ENCODE measurements at places on chromosomes 2 and 18.
A peak's percentile ranks its signal among the peaks of the same experiment; 100 is the strongest.

DNA sequence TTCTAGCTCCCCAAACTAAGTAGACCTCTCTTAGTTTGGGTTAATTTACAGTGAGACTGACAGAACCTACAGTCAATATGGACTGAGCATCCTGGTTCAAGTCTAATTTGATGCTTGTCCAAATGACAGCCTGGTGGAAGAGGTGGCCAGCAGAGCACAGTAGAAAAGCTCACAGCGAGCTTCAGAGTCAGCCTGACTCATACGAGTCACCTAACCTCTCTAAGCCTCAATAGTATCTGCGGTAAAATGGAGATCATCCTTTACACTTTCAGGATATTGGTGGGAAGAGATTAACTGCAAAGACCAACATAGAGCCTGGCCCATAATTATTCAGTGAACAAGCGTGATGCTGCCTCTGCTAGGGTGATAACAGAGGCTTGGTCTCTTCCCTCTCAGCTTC lies 54.5 kb downstream of the DOCK10 start:
- no peak for DNase-seq

- no peak for DNase-seq
Measured at GRCh38 chr2:34242763-34243123, 643.6 kb upstream of the FAM98A start.

DNA sequence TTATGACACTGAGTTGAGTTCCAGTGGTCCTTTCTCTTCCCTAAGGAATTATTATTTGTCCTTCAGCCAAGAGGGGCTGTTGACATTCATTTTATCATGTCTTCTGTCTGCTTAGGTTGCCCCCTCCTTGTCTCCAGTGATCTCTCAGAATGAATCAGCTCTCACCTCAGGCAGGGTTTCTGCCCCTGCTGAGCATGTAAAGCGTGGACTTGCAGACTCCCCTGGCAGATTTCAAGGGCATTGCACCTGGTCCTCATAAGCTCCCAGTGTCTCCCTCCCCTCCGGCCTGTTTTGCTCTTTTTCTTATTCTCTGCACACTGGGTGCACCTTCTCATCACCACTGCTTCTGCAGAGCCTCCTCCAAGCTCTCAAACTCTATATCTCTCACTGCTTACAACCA lies 188.4 kb downstream of the KCNS3 start:
- DNase-seq, result no peak

DNA sequence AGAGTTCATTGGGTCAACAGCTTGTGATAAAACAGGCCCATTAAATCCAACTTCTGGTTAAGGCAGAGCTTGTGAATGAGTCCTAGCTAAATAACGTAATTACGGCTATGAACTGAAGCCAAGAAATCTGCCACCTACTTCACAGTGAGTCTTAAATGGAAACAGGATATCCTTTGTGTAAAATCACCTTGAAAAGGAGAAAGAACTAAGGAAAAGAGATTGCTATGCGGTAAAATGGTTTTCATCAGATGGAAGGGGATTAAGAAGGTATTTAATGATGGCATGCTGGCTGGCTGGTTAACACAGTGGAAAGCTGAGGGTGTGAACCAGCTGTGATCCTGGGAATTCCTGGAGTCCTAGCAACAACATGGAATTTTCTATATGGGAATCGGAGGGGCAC lies 156.6 kb downstream of the DOK6 start:
- no peak for DNase-seq

DNA sequence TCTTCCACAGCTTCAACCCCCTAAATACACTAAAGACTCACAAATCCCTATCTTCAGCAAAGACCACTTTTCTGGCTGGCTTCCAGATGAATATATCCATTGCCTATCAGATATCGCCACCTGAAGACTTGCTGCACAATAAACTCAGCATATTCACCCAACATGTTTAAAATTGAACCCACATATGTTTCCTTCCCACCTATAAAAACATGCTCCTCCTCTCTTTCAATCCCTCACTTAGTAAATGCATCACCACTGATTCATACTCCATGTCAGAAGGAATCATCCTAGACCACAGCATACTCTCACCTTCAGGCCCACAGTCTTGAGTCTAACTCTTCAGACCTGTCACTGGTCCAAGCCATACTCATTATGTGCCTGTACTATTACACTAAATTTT lies 5.3 kb downstream of the SPC25 start:
- DNase-seq, result no peak

DNA sequence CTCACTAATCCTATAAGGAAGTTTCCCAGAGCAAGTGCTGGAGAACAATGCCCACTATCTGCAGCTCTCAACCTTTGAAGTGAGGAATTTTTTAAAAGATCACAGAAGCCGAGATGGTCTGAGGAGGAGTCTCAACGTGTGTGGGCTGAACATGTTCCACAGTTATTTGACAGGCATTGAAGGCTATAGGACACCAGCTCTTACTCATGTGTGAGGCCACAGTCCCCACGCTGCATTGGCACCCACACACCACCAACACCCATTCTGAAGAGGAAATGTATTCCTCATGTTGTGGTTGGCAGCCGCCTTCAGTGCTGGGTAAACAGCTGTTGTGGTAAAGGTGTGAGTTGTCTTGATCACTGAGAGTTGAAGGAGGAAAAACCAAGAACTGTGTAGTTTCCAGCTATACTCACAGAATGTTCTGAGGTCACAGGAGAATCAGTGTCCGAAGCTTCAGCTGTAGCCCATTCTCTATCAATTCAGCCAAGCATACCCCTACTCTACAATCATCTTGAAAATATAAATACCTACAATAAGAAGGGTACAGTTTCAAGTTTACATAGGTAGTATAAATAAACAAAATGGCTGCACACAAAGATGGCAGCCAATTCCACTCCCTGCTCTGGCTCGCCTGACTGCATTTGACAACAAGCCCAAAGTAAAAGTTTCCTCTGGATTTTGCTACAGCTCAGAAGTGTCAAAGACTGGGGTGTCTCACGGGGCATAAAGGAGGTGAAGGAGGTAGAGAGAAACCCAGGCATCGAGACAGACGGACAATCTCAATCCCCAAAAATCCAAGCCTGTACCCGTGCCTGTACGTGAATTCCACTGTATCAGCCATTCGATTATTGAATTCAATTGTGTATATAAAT lies 12.1 kb downstream of the CD226 start:
- peak; percentile 69 for DNase-seq

DNA sequence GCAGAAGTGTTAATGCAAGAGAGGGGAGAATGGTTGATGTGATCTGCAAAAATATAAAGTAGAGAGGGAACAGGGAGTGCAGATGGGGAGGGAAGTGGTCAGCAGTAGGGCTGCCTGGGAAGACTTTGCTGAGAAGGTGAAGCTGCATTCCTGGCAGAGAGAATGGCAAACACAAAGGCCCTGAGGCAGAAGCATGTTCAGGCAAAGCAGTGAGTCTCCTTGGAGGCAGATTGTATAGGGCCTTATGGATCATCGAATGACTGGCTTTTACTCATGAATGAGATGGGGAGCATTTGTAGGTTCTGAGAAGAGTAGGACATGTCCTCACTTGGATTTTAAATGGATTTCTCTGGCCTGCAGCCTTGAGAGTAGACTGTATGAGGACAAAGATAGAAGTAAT lies 9.5 kb downstream of the ITGA6 start:
- no peak for DNase-seq

GRCh38 chr2:117519238-117519637 lies 295.3 kb upstream of the DDX18 start:
- DNase-seq, result no peak

DNA sequence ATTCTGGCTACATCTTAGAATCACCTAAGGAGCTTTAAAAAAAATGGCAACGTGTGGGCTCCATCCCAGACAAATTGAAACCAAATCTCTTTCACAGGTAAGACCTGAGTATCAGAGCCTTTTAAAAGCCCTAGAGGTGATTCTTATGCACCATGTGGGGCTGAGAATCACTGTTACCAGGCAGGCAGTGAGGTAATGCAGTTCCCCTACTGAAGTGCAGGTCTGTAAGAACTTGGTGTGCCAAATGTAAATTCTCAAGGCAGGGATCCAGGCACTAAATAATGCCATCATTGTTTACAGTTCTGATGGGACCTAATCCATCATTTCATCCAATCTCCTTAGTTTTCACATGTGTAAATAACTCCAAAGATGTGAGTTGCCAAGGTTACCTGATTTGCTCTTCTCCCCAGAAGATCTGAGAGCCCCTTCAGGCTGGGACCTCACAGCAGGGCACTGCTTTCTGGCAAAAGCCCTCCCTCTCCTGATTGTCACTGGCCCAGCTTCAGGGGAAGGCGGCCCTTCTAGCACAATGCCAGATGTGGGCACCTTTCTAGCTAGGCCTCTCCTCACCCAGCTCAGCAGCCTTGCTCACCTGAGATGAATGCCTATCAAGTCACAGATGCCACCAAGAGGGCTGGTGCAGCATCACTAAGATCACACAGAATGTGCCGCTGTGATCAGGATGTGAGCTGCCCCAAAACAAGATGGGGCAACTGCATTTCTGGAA lies 73.6 kb upstream of the RGPD5 start:
- no peak for DNase-seq

DNA sequence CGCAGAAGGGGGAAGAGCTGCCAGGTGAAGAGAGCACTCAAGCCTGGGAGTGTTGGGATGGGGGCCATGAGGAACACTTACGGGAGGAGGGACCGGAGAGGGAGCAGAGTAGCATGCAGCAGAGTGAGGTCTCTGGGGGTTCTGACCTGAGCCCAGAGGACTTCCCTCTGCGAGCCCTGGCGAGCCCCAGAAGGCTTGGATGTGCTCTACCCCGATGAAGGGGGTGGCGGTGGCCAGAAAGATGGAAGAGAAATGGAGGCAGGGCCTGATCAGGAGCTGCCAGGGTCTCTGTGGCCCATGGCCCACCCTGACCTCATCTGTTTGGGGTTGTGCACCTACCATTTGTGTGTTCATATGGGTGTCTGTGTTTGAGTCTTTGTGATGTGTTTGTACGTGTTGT lies 42.0 kb downstream of the CROCC2 start:
- no peak for DNase-seq

DNA sequence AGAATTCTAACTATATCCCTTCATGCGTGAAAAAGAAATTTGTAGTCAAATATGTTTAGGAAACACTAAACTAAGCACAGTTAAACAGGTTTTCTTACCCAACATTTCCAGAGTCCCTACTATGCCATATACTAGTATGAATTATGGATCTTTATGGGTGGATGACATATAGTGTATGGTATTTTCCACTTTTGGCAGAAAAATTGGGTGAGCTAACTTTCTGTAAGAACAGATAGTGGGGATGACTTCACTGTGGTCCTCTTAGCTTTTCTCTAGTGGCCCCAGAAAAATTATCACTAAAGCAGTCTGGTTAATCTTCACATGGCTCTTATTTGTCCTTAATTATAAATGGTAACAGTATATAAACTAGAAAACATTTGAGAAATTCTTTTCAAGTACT lies 240.0 kb upstream of the GULP1 start:
- DNase-seq, result no peak

DNA sequence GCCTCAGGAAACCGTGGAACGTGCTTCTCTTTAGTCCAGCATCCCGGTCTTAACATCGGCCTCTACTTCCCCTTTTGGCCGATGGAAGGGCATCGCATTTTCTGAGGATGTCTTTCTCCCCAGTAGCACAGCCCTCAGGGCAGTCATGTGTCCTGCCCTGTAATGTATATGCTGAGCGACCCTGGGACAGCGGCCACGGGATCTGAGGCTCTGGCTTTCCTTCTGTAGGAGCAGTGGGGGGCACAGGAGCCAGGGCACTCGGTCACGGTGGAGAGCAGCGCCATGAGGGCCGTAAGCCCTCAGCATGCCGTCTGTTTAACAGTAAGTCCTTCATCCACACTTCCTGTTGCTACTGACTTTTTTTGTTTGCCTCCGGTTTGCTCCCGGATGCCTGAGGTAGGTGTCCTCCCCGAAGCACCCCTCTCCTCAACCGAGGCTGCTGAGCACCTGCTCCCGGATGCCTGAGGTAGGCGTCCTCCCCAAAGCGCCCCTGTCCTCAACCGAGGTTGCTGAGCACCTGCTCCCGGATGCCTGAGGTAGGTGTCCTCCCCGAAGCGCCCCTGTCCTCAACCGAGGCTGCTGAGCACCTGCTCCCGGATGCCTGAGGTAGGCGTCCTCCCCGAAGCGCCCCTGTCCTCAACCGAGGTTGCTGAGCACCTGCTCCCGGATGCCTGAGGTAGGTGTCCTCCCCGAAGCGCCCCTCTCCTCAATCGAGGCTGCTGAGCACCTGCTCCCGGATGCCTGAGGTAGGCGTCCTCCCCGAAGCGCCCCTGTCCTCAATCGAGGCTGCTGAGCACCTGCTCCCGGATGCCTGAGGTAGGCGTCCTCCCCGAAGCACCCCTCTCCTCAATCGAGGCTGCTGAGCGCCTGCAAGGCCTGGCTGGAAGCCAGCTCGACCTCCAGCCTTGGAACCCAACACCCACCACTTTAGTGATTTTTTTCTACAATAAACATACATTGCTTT lies 169.3 kb downstream of the HDAC4 start:
- no peak for DNase-seq

GRCh38 chr18:36348971-36349417 lies 51.5 kb downstream of the FHOD3 start:
- DNase-seq, result no peak

GRCh38 chr2:15633971-15634346 lies 42.3 kb downstream of the DDX1 start:
- DNase-seq, result no peak

DNA sequence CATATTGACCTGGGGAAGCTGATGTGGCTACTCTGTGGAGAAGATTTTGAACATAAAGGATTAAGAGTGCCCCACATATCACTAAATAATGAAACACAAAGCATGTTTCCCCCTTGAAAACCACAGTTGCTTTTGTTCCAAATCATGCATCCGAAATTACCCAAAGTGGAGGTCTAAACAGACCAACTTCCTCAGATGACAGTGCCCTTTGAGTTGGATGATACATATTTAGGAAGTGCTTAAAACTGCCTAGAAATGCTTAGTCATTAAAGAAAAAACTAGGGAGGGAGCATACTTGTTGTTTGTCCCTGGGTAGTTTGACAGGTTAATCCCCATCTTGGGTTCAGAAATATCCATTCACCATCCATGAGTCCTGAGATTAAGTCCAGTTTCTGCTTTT lies 1070.3 kb downstream of the SUCLG1 start:
- DNase-seq, result no peak

DNA sequence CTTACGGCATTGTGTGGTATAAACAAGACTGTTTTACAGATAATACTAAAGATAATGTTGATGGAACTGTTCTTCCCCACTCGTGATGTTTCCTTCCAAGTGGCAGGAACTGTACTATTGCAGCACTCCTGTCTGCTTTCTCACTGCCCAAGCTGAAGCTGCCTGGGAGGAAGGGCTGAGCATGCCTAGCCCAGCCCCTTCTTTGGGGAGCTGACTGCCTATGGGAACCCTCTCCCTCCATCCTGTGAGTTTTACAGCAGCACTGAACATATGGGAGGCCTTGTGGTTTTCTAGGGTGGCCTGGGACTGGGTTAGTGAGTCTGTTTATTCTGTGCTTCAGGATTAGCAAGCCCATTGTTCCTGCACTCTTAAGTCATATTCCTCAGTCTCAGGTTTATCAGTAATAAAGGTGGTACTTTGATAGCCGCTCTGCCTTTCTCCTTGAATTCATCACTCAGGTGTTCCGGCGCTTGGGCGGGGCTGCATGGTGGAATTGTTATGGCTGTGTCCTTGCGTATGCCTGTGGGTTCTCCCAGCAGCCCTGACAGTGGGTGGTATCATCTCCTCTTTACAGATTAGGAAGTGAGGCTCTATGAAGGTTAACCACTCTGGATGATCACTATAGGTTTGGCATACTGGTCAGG lies 379.7 kb downstream of the PTPRM start:
- DNase-seq, result no peak

- no peak for DNase-seq
Measured at GRCh38 chr2:176643646-176644045, 374.4 kb downstream of the MTX2 start.

Data from thymus (tissue), 14 donors.